ENCODE measurements at places on chromosomes 7 and 10.

DNA sequence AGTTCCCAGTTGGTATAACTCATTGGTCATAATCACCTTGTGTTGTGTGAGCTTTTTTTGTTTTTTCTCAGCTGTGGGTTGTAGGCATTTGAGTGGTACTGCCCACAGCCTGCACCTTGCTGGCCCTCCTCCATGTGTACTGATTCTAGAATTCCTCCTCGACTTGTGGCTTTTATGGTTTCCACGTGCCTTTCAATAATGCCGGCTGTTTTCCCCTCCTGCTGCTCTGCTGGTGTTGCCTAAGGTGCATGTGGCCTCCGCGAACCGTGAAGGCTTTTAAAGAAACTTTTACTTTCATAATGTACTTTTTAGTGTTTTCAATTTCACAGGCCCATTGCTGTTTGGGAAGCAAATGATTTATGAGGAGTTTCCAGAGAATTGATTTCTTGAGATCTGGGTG, 518.0 kb downstream of the REEP3 start:
- H3K36me3 ChIP-seq, result no peaks in the 10 kb centered on the region
- H3K4me3 ChIP-seq, result no peak overlapping the region
- peaks cover 8% of the 10 kb centered on the region for H3K4me1 ChIP-seq
- no peak overlapping the region for H3K27ac ChIP-seq
- DNase-seq, result no peak
- H3K27me3 ChIP-seq, result peaks cover 2% of the 10 kb centered on the region

GRCh38 chr10:46312953-46313352, 26.2 kb downstream of the ANTXRL start:
- no peak overlapping the region for H3K27ac ChIP-seq
- no peak overlapping the region for H3K4me3 ChIP-seq
- H3K36me3 ChIP-seq, result no peaks in the 10 kb centered on the region
- H3K27me3 ChIP-seq, result no peaks in the 10 kb centered on the region

DNA sequence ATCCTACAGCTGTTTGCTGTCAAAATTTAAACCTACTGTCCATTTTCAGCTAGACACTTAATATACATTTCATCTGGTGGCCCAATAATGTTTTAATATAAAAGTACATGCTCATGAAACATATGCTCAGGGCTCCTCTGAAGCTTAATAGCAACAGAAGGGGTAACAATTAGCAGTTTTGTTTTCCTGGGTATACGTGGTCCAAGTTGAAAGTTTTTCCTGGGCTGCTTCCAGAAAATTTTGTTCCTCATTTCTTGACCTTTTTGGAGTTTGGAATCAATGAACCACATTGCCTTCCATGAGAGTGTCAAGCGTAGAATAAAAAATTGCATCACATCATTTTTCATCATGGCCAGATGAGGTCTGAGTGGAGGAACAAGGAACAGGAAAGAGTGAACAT, 537.3 kb upstream of the MGMT start:
- no peak overlapping the region for H3K4me3 ChIP-seq
- H3K27me3 ChIP-seq, result no peaks in the 10 kb centered on the region
- no peaks in the 10 kb centered on the region for H3K4me1 ChIP-seq
- no peak overlapping the region for H3K27ac ChIP-seq
- H3K36me3 ChIP-seq, result no peaks in the 10 kb centered on the region

- H3K4me1 ChIP-seq, result no peaks in the 10 kb centered on the region
- H3K27ac ChIP-seq, result no peak overlapping the region
- peaks cover 2% of the 10 kb centered on the region for H3K27me3 ChIP-seq
- DNase-seq, result no peak
Observed at GRCh38 chr7:12385364-12385786, 18.3 kb downstream of the VWDE start.

- H3K36me3 ChIP-seq, result no peaks in the 10 kb centered on the region
- H3K27me3 ChIP-seq, result peaks cover 9% of the 10 kb centered on the region
Observed at GRCh38 chr10:15462253-15462897, 91.3 kb upstream of the FAM171A1 start.

- H3K4me3 ChIP-seq, result no peak overlapping the region
- H3K4me1 ChIP-seq, result peaks cover 6% of the 10 kb centered on the region
- H3K36me3 ChIP-seq, result no peaks in the 10 kb centered on the region
- no peaks in the 10 kb centered on the region for H3K27me3 ChIP-seq
- no peak for DNase-seq
- H3K27ac ChIP-seq, result no peak overlapping the region
Observed at GRCh38 chr10:17758896-17759295, 6.9 kb downstream of the TMEM236 start.

DNA sequence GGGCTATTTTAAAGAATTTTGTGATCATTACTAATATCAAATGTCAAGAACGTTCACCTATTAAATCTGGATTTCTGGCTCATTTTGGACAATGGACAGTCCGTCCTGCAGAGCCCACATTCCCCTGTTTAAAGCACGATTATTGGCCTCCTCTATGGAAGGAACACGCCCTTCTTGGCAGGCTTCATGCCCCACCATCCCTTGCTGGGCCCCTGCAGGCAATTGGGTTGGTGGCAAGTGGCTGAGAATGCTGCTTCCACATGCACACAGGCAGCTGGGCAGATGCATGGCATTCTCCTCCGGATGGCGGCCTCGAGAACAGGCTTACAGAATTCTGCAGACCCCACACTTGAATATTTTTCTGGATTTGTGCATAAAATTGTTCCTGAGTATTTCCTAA, 305.8 kb upstream of the MKI67 start:
- no peaks in the 10 kb centered on the region for H3K36me3 ChIP-seq
- DNase-seq, result no peak
- H3K4me3 ChIP-seq, result no peak overlapping the region
- H3K27me3 ChIP-seq, result no peaks in the 10 kb centered on the region

- H3K27ac ChIP-seq, result no peak overlapping the region
- H3K36me3 ChIP-seq, result no peaks in the 10 kb centered on the region
- peaks cover 1% of the 10 kb centered on the region for H3K27me3 ChIP-seq
- DNase-seq, result no peak
Observed at GRCh38 chr7:116582164-116582732, 57.4 kb downstream of the CAV1 start.

GRCh38 chr10:22659866-22660265, 54.5 kb downstream of the PIP4K2A start:
- H3K4me1 ChIP-seq, result peaks cover 79% of the 10 kb centered on the region
- peak overlapping the region; percentile 68 for H3K27ac ChIP-seq
- H3K27me3 ChIP-seq, result no peaks in the 10 kb centered on the region
- H3K4me3 ChIP-seq, result no peak overlapping the region
- no peak for DNase-seq

DNA sequence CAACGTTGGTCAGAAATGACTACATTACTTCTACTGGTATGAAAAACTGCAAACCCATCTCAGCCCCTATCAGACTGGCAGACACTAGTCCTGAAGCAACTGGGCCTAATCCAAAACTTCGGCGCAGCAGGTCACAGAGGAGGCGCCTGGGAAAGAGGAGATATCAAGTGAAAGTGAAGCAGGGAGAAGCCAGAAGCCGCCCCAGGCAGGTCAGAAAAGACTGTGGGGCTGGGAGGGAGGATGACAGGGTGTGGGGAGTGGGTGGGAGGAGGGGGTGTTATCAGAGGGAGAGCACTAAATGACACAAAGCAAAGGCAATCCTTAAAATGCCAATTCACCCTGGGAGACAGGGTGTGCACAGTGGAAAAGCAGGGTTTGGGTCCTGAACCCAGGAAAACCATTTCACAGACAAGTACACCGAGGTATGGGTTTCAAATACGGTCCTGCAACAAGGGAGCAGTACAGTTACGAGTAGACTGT, 731 bp downstream of the CHCHD3 start:
- no peaks in the 10 kb centered on the region for H3K27me3 ChIP-seq
- H3K4me1 ChIP-seq, result peaks cover 34% of the 10 kb centered on the region
- no peak for DNase-seq
- H3K27ac ChIP-seq, result peak overlapping the region; percentile 94

DNA sequence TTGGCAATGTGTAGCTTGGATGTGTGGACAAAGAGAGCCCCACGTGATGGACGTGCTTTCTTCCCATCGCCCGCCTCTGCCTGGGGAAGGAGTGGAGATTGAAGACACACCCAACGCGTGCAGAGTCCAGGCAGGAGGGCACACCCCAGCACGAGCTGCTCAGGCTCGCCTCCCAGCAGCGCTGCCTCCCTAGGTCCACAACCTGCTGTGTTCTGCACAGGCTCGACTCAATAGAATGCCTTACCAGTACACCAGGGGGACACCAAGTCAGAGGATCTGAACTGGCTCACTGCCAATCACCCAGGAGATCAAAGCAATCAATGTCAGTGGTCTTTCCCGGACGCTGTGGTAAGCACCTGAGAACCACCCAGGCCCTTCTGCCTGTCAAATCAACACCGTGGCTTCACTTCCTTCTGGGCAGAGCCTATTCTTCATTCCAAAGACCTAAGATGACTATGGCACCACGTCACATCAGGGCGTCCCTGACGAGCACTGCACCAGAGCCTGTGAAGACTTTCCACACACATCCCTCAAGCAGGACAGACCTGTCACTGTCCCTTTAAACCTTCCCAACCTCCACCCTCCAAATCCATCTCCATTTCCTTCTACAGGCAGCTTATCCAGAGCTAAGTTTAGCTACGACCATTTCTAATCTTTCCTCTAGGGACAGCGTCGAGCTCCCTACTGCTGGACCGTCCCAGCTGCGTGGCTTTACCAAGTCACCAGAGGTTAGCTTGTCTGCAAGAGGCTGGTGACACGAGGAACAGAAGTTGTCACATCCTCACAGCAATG, 72.3 kb downstream of the AMZ1 start:
- H3K4me1 ChIP-seq, result peaks cover 43% of the 10 kb centered on the region
- DNase-seq, result no peak
- H3K4me3 ChIP-seq, result no peak overlapping the region
- H3K27ac ChIP-seq, result peak overlapping the region; percentile 5

DNA sequence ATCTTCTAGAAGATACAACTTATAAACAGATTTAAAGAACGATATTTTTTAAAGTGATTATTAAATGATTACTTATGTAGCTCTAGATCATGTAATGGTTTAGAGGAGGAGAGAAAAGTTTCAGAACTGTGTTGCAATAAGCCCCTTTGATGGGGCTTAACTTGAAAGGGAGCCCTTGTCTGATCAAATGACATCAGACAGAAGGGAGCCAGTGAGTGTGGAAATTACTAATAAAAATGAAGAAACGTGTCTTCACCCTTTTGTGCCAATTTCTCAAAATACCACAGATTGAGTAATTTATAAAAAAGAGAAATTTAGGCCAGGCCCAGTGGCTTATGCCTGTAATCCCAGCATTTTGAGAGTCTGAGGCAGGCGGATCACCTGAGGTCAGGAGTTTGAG, 318.2 kb downstream of the EXOC4 start:
- H3K4me3 ChIP-seq, result no peak overlapping the region
- DNase-seq, result no peak
- no peak overlapping the region for H3K27ac ChIP-seq
- no peaks in the 10 kb centered on the region for H3K4me1 ChIP-seq
- peaks cover 7% of the 10 kb centered on the region for H3K36me3 ChIP-seq
- no peaks in the 10 kb centered on the region for H3K27me3 ChIP-seq

DNA sequence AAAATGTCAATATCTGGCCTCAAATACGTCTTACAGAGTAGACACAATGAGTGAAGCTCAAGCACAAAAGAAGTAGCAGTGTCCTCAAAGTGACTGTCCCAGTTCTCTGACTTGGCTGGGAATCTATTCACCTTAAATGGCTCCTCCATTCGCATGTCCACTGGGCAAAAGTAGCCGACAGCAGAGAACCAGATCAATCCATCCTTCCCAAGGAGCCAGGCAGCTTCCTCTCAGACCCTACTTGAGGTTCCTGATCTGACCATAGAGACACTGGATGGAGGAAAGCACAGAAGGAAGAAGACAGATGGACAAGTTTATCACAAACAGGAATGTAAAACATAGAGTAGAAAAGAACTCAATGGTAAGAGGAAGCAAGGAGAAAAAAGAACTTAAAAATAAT, 53.5 kb downstream of the CDK6 start:
- no peak overlapping the region for H3K4me3 ChIP-seq
- peaks cover 14% of the 10 kb centered on the region for H3K4me1 ChIP-seq
- no peak for DNase-seq
- H3K36me3 ChIP-seq, result no peaks in the 10 kb centered on the region
- no peaks in the 10 kb centered on the region for H3K27me3 ChIP-seq

DNA sequence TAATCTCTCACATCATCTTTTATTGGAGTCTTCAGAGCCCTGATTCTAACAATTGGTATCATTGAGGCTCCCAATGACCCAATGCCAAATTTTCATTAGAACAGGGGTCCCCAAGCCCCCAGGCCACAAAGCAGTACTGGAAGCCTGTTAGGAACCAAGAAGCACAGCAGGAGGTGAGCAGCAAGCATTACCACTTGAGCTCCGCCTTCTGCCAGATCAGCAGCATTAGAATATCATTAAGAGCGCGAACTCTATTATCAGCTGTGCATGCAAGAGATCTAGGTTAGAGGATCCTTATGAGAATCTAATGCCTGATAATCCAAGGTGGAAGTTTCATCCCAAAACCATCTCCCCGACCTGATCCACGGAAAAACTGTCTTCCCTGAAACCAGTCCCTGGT, 23.1 kb downstream of the KIF5B start:
- H3K4me3 ChIP-seq, result no peak overlapping the region
- DNase-seq, result no peak
- no peak overlapping the region for H3K27ac ChIP-seq
- no peaks in the 10 kb centered on the region for H3K27me3 ChIP-seq

DNA sequence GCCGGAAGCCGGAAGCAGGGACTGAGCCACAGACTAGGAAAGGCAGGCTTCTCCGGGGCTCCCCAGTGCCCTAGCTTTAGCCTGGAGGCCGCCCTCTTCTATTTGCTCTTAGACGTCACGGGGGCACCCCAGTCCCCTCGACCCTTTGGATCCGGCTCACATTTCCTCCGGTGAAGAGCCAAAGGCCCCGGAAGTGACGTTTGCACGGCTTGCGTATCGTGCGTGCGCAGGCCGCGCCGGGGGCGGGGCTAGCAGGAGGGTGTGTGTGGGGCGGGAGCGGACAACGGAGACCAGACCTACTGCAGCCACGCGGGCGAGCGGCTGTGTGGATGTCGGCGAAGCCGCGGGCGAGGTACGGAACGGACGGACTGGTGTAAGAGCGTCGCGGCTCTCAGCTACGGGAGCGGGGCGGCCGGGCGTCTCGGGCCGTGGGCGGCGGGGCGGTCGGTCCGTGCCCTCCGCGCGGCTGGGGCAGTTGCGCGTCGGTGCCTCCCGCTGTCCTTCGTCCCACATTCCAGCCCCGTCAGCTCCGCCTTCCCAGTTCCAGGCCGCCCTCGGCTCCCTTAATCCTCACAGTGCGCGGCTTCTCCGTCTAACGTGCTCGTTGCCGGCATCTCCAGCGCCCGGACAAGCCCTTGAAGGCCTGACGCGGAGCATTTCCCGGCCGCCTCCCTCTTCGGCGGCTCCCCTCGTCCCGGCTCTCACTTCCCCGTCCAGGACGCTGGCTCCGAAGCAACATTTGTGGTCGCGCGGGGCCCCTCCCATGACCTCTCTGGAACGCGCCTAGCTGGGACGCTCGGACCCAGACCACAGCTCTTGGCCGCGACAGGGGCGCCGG, 25.8 kb downstream of the KCTD7 start:
- H3K27ac ChIP-seq, result peak overlapping the region; percentile 96
- H3K4me1 ChIP-seq, result peaks cover 30% of the 10 kb centered on the region
- no peaks in the 10 kb centered on the region for H3K27me3 ChIP-seq
- DNase-seq, result peak; percentile 97
- peaks cover 12% of the 10 kb centered on the region for H3K36me3 ChIP-seq
- peak overlapping the region; percentile 94 for H3K4me3 ChIP-seq

DNA sequence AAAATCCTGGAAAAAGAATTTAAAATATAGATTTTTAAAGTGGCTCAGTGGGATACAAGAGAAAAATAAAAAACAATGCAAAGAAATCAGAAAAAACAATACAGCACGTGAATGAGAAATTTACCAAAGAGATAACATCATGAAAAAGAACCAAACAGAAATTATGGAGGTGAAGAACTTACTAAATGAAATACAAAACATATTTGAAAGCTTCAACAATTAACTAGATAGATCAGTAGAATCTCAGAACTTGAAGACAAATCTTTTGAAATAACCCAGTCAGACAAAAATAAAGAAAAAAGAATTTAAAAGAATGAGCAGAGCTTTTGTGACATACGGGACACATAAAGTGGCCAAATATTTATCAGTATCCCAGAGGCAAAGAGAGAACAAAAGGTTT, 71.2 kb upstream of the DIP2C start:
- H3K27me3 ChIP-seq, result peaks cover 23% of the 10 kb centered on the region

All from activated B cell treated with CpG ODN at 0.5 μM for 24 hours (primary cell).